D341Med (cell line): ENCODE measurements at places on chromosomes 11 and 22.
A peak's percentile ranks its signal among the peaks of the same experiment; 100 is the strongest.

- DNase-seq, result no peak
Measured at GRCh38 chr11:96197103-96197502, 145.9 kb downstream of the MAML2 start.

DNA sequence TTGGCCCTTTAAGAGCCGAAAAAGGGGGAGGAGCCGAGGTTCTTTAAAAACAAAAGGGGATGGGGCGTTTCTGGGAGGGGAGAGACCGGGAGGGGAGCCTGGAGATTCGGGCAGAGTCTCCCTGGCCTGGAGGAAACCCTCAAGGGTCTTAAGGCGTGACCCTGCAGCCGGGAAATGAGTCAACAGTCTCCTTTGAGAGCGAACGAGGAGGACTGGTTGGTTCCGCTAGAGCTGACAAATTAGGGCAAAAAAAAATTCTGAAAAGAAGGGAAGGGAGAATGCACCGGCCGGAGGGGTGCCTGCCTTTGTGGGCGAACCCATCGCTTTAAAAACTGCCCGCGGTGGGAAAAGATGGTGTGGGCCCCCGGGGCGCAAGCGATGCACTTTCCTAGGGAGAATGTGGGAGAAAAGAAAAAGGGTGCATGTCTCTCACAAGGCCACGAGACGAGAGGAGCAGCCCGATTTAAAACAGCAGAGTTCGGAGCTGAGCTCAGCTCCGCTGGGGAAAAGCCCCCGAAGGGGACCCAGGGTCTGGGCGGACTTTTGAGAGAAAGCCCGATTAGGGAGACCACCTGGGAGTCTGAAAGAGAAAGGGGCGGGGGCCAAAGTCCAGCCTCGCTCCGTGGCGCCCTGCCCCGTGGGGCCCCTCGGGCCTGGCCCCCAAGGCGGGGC lies 874 bp downstream of the ZFTA start:
- peak; percentile 61 for DNase-seq

GRCh38 chr11:70397983-70398833 lies at the start of gene CTTN:
TSS of gene CTTN (plus strand) at chr11:70398529. CDS start at chr11:70407298, 8,769 bp downstream.
- peak; percentile 99 for DNase-seq

DNA sequence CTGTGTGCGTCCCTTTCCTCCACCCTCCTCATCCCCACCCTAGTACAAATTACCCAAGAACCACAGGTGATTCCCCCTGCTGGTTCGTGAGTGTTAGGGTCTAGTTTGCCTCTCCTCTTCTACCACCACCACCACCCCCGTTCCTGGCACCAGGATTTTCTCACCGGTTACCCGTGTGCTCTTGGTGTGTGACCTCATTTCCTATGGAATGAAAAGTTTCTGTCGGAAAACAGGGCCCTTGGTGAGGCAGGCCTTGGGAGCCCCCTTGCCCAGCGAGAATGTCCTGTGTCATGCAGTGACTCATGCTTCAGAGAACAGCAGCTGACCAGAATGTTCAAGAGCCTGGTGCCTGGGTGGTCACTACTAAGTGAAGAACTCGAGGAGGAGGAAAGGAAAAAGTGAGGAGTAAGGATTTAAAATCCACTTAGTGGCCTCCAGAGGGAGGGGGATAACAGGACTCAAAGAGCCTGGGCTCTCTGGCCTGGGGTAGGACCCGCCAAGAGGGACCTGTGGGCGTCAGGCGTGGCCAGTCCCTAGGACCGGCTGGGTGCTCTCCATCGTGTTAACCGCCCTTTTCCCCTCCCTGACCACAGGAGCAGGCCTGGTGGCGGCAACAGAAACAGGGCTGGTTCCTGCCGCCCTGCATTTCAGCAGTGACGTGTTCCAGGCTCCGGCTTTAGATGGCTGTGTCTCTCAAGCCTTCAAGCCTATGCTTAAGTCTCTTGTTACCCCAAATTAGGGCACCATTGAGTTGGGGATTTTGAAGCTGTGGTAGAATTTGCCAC lies 30.2 kb downstream of the C22orf31 start:
- no peak for DNase-seq

DNA sequence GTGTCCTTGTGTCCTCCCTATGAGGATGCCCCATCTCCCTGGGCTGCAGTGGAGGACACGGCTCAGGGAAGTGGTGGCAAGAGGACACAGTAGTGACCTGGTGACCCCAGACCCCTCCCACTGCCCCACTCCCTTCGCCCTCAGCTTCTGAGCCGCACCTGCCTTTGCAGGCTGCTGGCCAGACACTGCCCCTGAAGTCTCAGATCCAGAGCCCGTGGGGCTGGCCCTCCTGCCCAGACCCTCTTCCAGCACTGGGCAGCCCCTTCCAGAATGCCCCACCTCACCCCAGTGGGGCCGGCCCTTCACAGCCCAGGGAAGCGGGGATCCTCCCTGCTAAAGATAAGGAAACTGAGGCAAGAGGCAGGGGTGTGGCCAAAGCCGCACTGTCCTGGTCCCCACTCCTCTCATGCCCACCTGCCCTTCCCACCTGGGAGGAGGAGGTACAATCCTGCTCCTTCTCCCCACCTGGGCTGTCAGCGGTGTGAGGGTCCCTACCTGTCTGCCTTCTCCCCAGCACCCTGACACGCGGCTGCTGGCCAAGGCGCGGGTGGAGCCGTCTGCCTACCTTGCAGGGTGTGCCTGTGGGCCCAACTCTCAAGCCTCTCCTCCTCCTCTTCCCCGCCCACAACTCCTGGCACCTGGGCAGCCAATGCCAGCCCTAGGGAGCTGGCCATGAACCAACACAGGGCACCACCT lies 17.3 kb downstream of the TRPM5 start:
- DNase-seq, result no peak

DNA sequence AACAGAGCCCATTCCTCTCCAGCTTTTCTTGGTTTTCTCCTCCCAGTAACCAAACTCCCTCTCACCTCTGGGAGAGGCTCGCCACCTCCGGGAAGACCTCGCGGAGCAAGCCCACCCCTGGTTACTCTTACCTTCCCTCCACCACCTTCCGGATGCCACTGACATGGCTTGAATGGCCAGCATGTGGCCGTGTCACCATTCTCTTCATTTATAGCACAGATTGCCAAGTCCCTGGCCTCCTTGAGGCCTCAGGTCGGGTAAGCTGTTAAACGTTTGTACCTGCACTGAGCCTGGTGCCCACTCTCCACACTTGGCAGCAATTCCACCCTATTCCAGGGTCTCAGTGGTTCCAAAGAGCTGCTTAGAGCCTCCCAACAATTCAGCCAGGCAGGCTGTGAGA lies 8.0 kb upstream of the FXYD2 start:
- DNase-seq, result no peak

- no peak for DNase-seq
Measured at GRCh38 chr11:89545691-89546090, 54.5 kb upstream of the NOX4 start.

- no peak for DNase-seq
Measured at GRCh38 chr22:38104084-38104483, 6.4 kb downstream of the BAIAP2L2 start.
